Thymus (tissue), 14 donors: ENCODE measurements at places on chromosomes 16 and 17. TPM values are rescaled to one million over a fixed set of nuclear protein-coding genes. Genes with fewer than 3 reads are reported as not detected.

DNA sequence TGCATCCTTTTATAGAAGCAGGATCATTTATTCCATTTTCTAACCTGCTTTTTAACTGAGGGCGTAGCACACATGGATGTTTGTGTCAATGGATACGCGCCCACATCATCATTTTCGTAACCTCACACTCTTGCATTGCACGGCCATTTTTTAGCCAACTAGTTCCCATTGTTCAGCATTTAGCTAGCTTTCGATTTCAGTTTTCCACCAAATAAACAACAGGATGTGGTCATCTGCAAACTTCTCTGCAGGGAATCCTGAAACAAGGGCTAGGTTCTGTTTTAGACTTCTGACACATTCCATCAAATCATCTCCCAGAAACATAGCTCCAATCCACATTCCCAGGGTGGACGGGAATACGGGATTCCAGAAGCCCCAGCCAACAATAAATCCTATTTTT lies 6.4 kb downstream of the CYB561 start:
- H3K4me3 ChIP-seq, result no peak overlapping the region
- H3K4me1 ChIP-seq, result peaks cover 8% of the 10 kb centered on the region
- H3K27me3 ChIP-seq, result peaks cover 7% of the 10 kb centered on the region
- no peak overlapping the region for H3K27ac ChIP-seq
- no peak for DNase-seq
- H3K36me3 ChIP-seq, result no peaks in the 10 kb centered on the region

GRCh38 chr16:12178251-12178990 lies 201.9 kb downstream of the SNX29 start:
- H3K27ac ChIP-seq, result no peak overlapping the region
- no peaks in the 10 kb centered on the region for H3K4me1 ChIP-seq
- no peaks in the 10 kb centered on the region for H3K36me3 ChIP-seq
- H3K27me3 ChIP-seq, result no peaks in the 10 kb centered on the region

DNA sequence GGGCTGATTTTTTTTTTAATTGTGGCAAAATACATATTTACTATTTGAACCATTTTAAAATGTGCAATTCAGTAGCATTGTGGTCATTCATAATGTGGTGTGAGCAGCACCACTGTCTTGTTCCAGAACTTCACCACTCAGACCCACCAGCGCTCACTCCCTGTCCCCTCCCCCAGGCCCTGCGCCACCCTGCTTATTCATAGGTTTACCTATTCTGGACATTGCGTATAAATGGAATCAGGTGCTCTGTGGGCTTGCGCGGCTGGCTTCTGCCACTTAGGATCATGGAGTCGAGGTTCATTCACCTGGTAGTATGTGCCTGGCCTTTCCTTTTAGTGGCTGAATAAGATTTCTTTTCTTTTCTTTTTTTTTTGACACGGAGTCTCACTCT lies 59.4 kb downstream of the NT5M start:
- no peak overlapping the region for H3K4me3 ChIP-seq
- no peaks in the 10 kb centered on the region for H3K27me3 ChIP-seq
- H3K36me3 ChIP-seq, result no peaks in the 10 kb centered on the region
- H3K27ac ChIP-seq, result no peak overlapping the region

DNA sequence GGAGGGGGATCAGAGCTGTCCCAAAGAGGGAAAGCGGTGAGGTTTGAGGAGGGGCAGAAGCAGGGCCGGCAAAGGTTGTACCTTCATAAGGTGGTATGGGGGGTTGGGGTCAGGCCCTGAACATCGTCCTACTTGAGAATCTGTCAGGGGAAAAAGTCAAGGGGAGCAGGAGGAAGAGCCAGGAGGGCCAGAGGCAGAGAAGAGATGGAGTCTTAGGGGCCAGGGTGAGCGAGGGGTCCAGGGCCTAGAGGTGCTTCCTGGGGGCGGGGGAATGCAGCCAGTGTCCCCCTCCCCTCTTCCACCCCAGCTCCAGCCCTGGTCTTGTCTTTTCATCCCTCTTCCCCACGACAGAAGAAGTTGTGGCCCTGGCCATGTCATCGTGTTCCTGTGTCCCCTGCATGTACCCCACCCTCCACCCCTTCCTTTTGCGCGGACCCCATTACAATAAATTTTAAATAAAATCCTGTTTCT lies 1.3 kb upstream of the PRRT2 start:
- H3K27me3 ChIP-seq, result peaks cover 8% of the 10 kb centered on the region
- peaks cover 25% of the 10 kb centered on the region for H3K36me3 ChIP-seq
- H3K4me3 ChIP-seq, result no peak overlapping the region
- no peak for DNase-seq

DNA sequence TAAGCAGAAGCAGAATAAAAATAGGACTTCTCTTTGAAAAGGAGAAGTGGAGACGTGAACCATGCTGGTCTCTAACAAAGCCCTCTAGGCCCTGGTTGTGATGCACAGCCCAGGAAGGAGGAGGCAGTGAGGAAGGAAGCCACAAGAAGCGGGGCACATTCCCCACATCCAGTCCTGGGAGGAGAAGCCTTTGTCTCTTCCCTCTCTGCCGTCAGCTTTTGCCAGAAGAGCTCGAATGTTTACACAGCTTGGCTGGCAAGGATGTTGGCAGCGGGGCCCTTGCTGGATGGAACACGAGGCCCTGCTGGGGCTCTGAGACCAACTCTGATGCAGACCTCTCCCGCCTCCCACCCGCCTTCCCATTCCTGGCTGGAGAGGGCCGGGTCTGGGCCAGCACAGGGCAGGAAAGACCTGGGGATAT lies 91.3 kb downstream of the MAF start:
- no peaks in the 10 kb centered on the region for H3K36me3 ChIP-seq
- no peak for DNase-seq
- no peaks in the 10 kb centered on the region for H3K27me3 ChIP-seq
- no peaks in the 10 kb centered on the region for H3K4me1 ChIP-seq

GRCh38 chr17:60229188-60229802 lies 79.5 kb downstream of the CA4 start:
- no peak overlapping the region for H3K4me3 ChIP-seq
- H3K27me3 ChIP-seq, result no peaks in the 10 kb centered on the region
- no peak overlapping the region for H3K27ac ChIP-seq
- H3K4me1 ChIP-seq, result no peaks in the 10 kb centered on the region

PDILT gene
- not detected for total RNA-seq

DNA sequence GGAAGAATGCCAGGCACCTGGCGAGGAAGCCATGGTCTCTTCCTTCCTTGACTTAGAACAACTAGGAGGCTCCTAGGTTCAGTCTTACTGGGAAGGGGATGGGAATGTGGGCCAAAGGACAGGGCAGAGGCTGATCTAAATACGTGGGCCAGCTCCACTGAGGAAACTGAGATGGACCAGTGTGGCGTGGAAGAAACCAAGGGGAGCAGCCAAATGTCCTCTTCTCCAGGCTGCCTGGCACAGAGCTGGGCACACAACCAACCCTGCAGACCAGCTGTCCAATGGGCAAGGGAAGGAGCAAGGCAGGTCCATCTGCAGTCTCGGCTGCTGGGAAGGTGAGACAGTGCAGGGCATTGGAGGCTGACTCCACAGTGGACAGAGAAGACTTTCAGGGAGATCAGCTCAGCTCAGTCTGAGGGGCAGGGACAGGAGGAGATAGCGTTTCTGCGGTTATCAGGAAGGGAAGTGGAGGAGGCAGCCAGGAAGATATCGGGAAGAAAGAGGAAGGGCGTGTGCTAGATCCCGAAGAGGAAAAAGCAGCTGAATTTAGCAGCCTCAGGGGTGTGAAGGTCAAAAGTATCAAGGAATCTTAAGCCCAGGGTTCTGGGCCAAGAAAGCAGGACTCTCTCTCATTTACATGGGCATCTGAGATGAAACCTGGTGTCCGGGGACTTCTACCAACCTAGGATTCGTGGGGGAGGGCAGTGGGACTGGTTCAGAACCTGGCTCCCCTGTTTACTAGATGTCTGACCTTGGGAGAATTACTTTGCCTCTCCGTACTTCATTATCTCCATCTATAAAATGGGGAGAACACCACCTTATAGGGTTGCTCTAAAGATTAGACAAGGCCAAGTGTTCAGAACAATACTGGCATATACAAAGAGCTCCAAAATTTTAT lies 1.8 kb downstream of the KIFC3 start:
- peaks cover 13% of the 10 kb centered on the region for H3K27me3 ChIP-seq
- no peak overlapping the region for H3K4me3 ChIP-seq
- H3K27ac ChIP-seq, result no peak overlapping the region
- H3K36me3 ChIP-seq, result no peaks in the 10 kb centered on the region

GRCh38 chr16:1193143-1193824 lies 31.8 kb downstream of the TPSG1 start:
- no peaks in the 10 kb centered on the region for H3K4me1 ChIP-seq
- no peak overlapping the region for H3K27ac ChIP-seq
- peaks cover 12% of the 10 kb centered on the region for H3K27me3 ChIP-seq
- DNase-seq, result no peak
- no peak overlapping the region for H3K4me3 ChIP-seq

NPIPB6 gene
- 0.66 TPM for total RNA-seq

DNA sequence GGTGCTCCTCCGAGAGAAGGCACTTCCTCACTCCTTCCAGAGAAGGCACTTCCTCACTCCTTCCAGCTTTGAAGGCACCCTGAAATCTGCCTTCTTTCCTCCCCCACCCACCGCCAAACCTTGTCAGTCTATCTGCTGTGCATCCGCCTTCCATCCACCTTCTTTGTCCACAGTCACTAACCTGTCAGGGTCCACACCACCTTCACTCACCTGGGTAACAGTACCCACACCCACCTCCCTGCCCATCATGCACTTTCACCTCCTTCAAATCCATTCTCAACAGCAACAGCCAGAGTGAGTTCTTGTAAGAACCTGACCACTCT lies 5.2 kb downstream of the CCDC102A start:
- no peak overlapping the region for H3K27ac ChIP-seq
- peaks cover 14% of the 10 kb centered on the region for H3K36me3 ChIP-seq
- no peak for DNase-seq
- no peaks in the 10 kb centered on the region for H3K27me3 ChIP-seq

- no peak overlapping the region for H3K27ac ChIP-seq
- H3K27me3 ChIP-seq, result no peaks in the 10 kb centered on the region
- H3K36me3 ChIP-seq, result peaks cover 64% of the 10 kb centered on the region
- H3K4me3 ChIP-seq, result no peak overlapping the region
- H3K4me1 ChIP-seq, result no peaks in the 10 kb centered on the region
Measured at GRCh38 chr16:28477311-28477920, 5.3 kb upstream of the NPIPB7 start.

GRCh38 chr16:57071831-57072582 lies 20.4 kb upstream of the CPNE2 start:
- peaks cover 12% of the 10 kb centered on the region for H3K36me3 ChIP-seq
- no peaks in the 10 kb centered on the region for H3K27me3 ChIP-seq
- H3K4me3 ChIP-seq, result no peak overlapping the region
- no peaks in the 10 kb centered on the region for H3K4me1 ChIP-seq
- DNase-seq, result no peak

- no peak overlapping the region for H3K27ac ChIP-seq
- H3K27me3 ChIP-seq, result no peaks in the 10 kb centered on the region
- H3K4me3 ChIP-seq, result no peak overlapping the region
Measured at GRCh38 chr17:81066771-81067315, 31.9 kb downstream of the BAIAP2 start.

- no peak for DNase-seq
- H3K27me3 ChIP-seq, result no peaks in the 10 kb centered on the region
Measured at GRCh38 chr16:54142787-54143186, 143.8 kb downstream of the IRX3 start.

EIF3CL gene
- 58.2 TPM for total RNA-seq

OR1E2 gene
- not detected for total RNA-seq

DNA sequence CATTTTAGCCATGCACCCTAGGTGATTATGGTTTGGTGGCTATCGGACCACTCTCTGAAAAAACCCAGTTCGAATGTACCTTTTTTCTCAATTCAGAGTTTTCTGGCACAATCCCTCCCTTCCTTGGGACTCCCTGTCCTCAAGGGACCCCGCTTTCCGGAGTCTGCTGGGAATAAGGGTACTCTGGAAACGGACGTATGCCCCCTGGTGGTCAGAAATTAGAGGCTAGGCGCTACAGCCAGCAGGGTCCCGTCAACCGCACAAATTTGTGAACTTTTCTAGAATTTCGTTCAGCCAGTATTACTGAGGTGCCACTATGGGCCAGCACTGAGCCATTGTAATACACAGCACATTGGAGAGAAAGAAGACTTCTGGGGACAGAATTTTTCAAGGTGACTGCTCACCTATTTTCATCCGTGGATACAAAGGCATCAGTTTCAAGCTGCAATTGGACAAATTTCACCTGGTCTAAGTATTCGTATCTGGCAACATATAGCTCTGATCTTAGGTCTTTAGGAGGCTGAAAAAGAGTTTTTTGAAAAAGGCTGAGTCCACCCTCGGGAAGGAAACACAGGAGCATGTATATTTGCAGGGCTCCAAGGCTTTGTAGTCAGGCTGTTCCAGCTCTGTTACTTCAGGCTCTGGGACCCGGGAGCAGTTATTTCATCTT lies 27.1 kb upstream of the CRYBA1 start:
- H3K27ac ChIP-seq, result no peak overlapping the region
- H3K36me3 ChIP-seq, result no peaks in the 10 kb centered on the region
- peak; percentile 74 for DNase-seq
- H3K4me1 ChIP-seq, result no peaks in the 10 kb centered on the region
- H3K4me3 ChIP-seq, result no peak overlapping the region

DNA sequence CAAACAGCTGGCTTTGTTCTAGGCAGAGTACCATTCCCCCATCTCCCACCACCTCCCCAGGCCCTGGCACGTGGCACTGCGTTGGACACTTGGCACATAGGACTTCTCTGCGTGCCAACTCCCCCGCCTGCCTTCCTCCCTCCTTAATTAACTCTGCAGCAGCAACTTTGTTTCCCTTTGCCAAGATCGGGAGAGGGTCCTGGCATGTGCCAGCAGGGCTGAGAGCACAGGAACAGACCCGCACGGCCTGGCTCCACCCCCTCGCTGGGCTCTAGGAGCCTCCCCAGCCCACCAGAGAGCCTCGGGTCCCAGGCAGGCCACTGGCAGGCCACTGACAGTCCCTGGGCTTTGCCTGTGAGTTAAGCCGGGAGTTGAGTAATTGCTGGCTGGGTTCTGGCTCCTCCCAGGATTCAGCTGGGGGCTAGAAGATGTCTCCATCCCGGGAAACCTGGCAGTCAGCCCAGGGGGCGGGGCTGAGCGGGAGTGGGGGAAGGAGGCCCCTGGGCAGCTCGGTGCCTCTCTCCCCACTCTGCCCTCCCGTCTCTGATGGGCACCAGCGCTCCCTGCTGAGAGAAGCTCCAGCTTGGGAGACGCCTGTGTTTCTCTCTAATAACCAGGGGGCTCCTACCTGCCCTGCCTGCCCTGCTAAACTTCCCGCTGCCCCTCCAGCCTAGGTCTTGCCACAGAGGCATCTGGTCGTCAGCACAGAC lies 224.0 kb upstream of the TNRC6C start:
- no peaks in the 10 kb centered on the region for H3K4me1 ChIP-seq
- DNase-seq, result peak; percentile 5
- peaks cover 43% of the 10 kb centered on the region for H3K27me3 ChIP-seq
- H3K27ac ChIP-seq, result no peak overlapping the region
- H3K36me3 ChIP-seq, result no peaks in the 10 kb centered on the region

GRCh38 chr17:54968988-54969332 lies 395 bp downstream of the STXBP4 start:
- H3K36me3 ChIP-seq, result no peaks in the 10 kb centered on the region
- peaks cover 8% of the 10 kb centered on the region for H3K4me1 ChIP-seq
- DNase-seq, result no peak
- H3K4me3 ChIP-seq, result peak overlapping the region; percentile 88
- H3K27me3 ChIP-seq, result no peaks in the 10 kb centered on the region

TAC4 gene
- 0.14 TPM for total RNA-seq

KRTAP2-3 gene
- not detected for total RNA-seq

- H3K4me3 ChIP-seq, result no peak overlapping the region
- H3K27ac ChIP-seq, result peak overlapping the region; percentile 64
- H3K4me1 ChIP-seq, result peaks cover 53% of the 10 kb centered on the region
- no peaks in the 10 kb centered on the region for H3K36me3 ChIP-seq
Measured at GRCh38 chr17:57499648-57500049, 243.3 kb downstream of the MSI2 start.

GRCh38 chr17:81394921-81395599 lies at the start of gene BAHCC1:
BAHCC1 (plus strand) TSS chr17:81395457; CDS start chr17:81399740, 4,283 bp downstream.
- peaks cover 33% of the 10 kb centered on the region for H3K4me1 ChIP-seq
- H3K27ac ChIP-seq, result peak within 1 kb of the TSS; percentile 86
- peak within 1 kb of the TSS; percentile 64 for H3K4me3 ChIP-seq
- peaks cover 96% of the 10 kb centered on the region for H3K27me3 ChIP-seq
- no peaks in the 10 kb centered on the region for H3K36me3 ChIP-seq
- peak; percentile 98 for DNase-seq
